Cerebellum (tissue), 4 donors: ENCODE measurements at places on chromosomes 11 and 22.

- no peak for DNase-seq
Observed at GRCh38 chr11:58227956-58228615, 632 bp downstream of the OR10Q1 start.

- no peak for DNase-seq
Observed at GRCh38 chr11:3926458-3927095, 71.1 kb downstream of the STIM1 start.

GRCh38 chr11:64316672-64317324, 561 bp downstream of the TRMT112 start:
- DNase-seq: no peak

GRCh38 chr11:60743058-60743457, 13.6 kb upstream of the MS4A15 start:
- no peak for DNase-seq

DNA sequence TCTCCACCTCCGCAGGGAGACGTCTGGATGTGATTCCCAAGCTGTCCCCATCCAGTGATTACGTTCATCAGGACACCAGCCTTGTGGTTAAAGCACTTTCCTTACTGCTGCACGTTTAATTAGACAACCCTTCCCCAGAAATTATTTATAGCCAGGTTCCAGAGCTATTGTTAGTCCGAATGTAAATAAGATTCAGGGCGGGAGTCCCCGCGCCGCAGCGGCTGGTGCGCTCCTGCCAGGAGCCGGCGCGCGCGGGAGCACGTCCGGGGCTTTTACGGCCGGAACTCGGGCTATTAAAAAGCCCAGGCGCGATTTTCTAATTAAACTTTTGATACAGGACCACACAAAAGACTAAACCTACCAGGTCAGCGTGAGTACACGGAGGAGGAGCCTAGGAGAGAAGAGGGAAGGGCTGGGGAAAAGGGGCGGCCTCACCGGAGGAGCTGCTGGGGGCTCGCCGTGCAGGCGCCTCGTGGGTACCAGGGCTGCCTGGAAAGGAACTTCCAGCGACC, 538.3 kb downstream of the OPCML start:
- DNase-seq: peak; percentile 42

DNA sequence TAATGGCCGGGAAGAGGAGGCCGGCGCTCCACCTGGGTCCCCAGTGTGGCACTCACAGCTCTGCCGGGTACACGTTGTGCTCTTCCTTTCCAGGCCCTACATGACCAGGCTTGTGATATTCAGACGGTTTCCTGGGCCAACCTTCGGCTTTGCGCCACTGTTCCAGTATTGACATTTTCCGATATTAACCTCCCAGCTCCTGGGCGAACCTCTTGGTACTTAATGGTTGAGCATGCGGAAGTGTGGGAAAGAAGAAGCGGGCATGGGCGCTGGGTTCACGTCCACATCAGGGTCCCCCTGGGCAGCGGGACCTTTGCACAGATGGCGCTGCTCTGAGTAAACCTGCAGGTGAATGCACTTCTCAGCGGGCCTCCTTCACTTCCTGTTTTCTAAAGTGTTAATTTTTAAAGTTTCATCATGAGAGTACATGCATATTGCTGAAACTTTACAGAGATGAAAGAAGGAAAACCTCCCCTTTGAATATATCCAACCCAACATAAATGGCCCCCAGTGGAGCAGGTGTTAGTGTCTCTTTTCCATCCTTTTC, 286.7 kb downstream of the TBC1D22A start:
- DNase-seq: no peak

- DNase-seq: no peak
Observed at GRCh38 chr11:12642040-12642439, 32.2 kb upstream of the TEAD1 start.

DNA sequence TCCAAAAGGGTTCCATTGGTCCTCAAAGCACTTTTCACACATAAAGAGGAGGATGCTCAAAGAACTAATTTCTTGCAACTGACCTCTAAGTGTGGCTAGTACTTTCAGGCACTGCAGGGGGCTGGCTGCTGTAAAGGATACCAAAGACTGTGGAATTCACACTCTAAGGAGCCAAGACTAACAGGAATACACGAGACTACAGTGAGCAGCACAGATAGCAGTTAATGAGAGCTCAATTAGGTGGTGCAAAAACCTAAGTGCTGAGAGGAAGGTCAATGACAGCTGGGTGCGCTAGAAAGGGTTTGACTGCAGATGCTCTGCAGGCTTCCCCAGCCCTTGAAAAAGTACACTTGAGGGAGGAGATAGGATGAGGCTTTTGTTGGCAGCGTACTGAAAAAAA, 124.3 kb upstream of the NTM start:
- no peak for DNase-seq

DNA sequence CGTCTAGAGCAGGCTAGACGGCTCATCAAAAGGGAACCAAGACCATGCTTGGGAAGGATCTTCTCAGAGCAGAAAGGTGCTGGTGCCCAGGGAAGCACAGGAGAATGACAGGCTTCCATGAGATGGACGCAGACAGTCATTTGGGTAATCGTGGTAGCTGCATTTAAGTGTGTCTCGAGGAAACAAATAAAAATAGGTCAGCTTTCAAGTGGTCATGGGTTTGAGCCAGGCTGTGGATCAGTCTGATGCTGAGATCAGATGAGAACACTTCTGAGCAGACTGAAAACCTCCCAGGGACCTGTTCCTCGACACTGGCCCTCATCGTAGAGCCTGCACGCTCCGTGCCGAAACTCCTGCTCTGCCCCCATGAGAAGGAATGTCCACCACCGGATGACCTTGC, 4.7 kb downstream of the CARS1 start:
- no peak for DNase-seq

GRCh38 chr11:1267441-1268100, 41.9 kb downstream of the TOLLIP start:
- DNase-seq: no peak

GRCh38 chr11:67505605-67506396, 638 bp upstream of the PITPNM1 start:
- DNase-seq: peak; percentile 95

DNA sequence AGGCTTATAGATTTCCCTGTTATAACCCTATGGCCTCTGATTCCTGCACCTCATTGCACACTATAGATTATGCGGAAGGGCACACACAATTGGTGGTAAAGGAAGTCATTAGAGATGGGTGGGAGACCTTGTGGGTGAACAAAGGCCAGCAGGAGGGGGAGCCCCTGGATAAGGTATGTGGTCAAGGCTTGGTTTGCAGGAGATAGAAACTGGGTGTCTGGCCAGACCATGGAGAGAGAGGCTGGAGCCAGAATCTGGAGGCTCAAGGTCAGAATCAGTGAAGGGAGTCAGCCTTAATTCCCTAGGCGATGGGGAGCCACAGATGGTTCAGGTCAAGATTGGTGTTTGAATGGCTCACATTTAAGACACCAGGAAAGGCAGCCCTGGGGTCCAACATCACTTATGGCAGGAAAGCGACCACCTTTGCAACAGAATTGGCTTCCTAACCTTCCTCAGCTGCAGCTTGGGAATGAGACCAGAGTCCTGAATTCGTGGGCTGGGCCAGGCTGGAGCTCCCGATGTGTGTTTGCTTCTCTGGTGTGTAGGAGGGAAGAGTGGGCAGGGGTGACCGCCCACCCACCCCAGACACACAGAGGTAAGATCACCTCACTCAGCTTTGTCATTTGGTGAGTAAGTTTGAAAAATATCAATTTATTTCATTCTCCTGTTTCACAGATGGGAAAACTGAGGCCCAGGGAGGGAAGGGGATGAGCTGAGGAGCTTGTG, 22.7 kb upstream of the SCUBE1 start:
- no peak for DNase-seq

DNA sequence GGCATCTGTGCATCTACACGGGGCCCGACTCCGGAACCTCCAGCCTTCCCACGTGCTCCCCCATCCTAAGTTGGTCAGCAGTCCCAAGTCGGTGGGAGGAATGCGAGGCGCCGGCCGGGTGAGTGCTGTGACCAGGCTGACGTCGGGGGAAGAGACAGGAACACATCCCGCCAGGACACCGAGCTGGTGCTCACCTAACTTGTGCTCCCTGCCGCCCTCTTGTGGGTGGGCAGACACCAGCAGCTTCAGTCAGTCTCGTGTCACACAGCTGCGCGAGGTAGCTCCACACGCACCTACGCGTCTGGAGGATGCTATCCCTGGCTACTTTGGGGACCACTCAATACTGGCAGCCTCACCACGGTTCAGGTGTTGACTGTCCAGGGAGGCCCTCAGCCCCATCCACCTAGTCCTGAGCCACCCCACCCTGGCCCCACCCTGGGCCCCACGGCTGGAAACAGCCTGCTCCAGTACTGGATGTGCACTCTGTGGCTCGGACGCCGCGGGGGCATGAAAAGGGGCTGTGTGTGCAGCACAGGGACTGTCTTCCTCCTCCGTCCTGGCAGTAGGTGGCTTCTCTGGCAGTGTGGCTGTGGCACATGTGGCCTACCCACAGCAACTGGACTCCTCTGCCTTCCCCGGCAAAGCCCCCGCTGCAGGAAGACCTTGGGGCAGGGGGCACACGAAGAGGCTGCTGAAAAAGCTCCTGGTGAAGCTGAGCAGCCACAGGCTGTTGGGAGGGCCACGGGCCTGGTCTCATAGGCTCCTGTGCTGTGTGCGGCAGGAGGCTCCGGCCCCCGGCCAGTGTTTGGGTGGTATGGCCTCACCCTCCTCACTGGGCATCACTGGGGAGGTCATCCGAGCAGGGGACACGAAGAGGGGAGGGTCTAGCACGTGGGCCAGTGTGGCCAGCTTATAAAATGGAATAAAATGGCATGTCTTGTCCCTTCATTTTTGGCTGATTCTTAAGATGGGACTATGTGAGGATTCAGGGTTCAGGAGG, 11.2 kb upstream of the BID start:
- no peak for DNase-seq
